ENCODE measurements at places on chromosomes 4 and X.
A peak's percentile ranks its signal among the peaks of the same experiment; 100 is the strongest.

GRCh38 chrX:65871671-65872311, 168.1 kb downstream of the VSIG4 start:
- DNase-seq: peak; percentile 90

GRCh38 chr4:107404591-107405300, 315.3 kb downstream of the PAPSS1 start:
- DNase-seq: no peak

GRCh38 chr4:46986922-46987638, 6.3 kb downstream of the GABRA4 start:
- DNase-seq: no peak

GRCh38 chr4:169791062-169791461, 33.3 kb upstream of the HPF1 start:
- no peak for DNase-seq

DNA sequence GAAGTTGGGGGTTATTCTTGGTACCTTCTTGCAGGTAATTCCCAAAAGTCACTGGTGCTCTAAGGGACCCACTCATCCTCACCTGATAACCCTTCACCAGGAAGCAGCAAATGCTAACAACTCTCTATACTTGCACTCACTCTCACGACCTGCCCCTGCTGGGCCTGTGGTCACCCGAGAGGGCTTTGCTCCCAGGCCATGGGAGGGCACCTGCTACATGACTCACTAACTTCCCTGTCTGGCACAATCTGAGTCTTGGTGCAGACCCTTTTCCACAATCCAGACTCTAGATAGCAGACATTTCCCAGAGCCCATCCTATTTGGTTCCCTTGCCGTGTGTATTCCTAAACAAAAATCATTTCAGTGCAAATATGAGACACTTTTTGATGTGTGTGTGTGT, 403.8 kb upstream of the FAT1 start:
- peak; percentile 82 for DNase-seq

DNA sequence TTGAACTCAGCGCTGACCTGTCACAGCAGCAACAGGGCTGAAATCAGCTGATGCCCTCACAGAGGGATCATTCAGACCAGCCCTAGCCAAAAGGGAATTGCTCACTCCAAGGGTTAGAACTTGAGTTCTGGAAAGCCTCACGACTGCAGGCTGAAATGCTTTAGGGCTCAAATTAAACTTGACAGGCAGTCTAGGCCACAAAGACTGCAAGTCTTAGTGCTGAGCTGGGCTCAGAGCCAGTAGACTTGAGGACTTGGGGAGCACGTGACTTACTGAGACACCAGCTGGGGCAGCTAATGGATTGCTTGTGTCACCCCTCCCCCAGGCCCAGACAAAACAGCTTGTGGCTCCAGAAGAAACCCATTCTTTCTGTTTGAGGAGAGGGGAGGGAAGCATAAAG, 119.0 kb upstream of the SLC6A14 start:
- peak; percentile 94 for DNase-seq

- DNase-seq: peak; percentile 62
These were observed 373.1 kb upstream of the LCORL start for GRCh38 chr4:18394656-18395055.

DNA sequence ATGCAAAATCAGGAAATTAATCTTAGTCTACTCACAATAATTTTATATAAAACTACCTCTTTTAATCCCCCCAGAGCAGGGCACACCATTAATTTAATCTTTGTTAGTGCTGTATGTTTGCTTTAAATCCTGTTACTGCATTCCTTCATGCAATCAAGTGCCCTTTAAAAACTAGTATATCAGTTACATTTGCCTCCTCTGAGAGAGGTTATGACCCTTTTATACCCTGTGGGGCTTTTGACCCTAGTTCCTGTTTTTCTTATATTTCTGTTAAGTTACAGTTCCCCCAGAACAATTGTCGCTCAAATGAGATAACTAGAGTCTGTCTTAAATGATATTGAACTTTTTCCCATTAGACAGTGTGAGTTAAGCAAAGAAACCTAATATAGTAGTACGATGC, 46.2 kb downstream of the GPC4 start:
- no peak for DNase-seq

DNA sequence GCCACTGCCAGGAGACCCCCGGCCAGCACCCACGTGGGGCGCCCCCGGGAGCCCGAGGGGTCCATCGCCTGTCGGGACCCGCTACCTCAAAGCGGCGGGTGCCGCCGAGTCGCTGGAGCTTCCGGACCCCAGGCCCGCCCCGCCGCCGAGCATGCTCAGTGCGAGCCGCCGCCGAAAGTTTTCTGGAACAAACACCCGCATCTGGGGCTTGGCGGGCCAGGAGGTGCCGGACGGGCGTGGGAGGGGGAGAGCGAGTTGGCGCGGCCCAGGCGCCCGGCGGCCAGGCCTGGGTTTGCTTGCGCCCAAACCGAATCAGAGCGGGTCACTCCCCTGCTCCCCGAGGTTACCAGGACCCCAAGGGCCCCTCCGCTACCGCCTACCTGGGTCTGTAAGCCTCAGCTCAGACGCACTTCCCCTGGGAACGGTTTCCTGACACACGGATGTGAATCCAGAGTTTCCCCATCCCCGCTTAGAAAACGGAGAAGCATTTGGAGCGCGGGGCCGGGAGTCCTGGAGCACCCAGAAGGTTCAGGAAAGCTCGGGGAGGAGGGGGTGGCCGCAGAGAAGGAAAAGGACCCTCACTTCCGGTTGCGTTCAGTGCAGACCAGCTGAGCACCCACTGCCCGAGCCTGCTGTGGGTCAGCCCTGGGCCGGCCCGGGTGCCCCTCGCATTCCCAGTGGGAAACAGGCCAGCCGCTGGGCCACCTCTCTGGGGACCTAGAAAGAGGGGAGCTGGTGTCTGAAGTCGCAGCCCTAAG, at the start of gene EVC2:
EVC2 (minus strand) TSS at position 111 of the 758 bp plus-strand sequence; CDS start at position 65, 46 bp downstream.
- DNase-seq: peak; percentile 79

- DNase-seq: no peak
These were observed 214.0 kb upstream of the PSAPL1 start for GRCh38 chr4:7648544-7649395.

DNA sequence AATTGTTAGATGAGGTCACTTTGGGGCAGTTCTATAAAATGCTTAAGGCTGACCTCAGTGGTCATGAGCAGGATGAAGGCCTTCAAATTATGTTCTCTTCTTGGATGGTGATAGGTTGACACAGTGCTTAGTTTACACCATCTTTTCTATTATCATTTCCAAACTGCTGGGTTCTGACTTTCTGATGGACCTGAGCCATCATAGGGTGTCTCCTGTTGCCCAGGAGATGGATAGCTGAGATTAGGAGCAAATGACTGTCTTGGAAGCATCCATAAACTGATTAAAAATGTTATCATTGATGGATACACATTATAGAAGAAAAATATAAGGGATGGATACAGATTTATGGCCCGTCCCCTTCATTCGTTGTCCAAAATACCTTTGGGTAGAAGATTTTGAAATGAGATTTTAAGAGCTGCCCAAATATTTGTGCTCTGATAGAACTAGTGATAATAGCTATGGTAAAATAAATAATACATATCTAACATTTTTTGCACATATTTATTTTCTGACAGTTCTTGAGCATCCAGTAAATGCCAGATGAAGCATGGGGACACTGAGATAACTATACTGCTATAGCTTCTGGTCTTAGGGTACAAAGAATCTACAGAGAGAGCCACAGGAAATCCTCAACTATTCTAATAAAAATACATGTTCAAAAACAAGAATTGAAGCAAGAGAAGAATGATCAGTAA, 839.4 kb upstream of the LCORL start:
- DNase-seq: no peak

GRCh38 chrX:130529531-130529930, 127.7 kb downstream of the RBMX2 start:
- DNase-seq: no peak

- DNase-seq: peak; percentile 78
These were observed 451.7 kb upstream of the PITX2 start for GRCh38 chr4:111074523-111075114.

GRCh38 chr4:37779896-37780295, 46.6 kb upstream of the PGM2 start:
- no peak for DNase-seq

DNA sequence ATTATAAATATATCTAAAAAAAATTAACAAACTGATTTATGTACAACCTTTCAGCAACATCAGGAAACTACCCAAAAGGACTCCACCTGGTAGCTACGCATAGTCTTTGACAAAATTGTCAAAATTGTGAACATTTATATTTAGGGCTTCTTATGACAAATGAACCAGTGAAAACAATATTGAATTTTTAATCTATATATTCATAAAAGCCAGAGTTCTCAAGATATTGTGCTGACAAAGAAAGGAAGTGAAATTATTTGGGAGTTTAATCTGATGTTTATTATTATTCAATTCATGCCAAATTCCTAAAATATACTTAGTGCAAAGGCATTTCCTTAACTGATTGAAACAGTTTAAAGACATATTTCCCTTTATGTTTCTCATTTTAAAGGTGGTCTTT, 5.3 kb upstream of the SULT1B1 start:
- DNase-seq: no peak

DNA sequence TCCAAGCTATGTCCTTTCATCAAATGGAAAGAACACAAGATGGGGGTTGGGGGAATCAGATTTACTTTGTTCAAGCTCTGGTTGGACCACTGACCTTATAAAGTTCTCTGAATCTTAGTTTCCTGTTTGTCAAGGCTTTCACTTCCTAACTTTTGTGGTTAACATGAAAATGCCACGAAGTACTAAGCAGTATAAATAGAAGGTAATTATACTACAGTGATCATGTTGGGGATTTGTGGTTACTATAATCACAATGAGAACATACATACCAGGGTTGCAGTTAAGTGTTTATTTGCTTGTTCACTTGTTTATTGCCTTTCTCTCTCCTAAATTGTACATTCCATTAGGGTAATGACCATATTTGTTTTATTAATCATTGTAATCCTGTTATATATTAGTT, 53.2 kb downstream of the SPRY1 start:
- DNase-seq: no peak

- no peak for DNase-seq
These were observed 23.0 kb downstream of the FLNA start for GRCh38 chrX:154351183-154352011.

DNA sequence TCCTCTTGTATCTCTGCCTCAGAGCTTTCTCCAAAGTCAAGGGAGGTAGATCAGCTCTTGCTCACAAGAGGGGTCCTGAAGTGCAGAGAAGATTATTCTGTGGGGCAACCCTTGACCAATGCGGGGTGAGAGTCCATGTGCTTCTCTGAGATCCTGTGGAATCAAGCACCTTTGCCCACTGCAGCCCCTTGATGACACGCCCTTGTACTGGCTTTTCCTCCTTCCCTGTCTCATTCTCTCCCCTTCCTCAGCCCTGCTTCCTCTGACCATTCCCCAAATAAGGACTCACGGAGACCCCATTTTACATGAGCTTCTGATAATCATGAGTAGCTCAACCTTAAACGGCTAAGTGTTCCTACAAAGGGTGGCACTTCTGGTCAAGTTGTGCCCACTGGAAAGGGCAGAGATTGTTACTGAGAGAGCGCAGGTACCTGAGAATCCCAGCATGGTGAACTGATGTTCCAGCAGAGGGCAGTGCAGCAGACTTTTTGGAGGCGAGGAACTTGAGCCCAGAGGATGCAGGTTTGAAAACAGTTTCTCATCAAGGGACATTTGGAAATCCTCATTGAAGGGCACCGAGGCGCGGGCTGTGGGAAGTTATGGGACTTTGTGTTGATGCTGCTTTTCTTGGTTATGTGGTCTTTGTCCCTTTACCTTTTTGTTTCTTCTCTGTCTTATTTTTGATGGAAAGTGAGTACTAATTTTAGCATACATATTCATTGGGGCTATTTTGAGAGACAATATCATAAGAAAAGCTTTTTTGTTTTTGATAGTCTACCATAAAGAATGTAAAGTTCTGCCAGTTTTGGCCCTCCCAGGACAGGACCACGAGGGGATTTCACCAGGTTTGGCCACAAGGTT, 201.3 kb downstream of the RBM46 start:
- DNase-seq: peak; percentile 75

GRCh38 chr4:121377076-121377475, 3.7 kb downstream of the QRFPR start:
- DNase-seq: no peak

DNA sequence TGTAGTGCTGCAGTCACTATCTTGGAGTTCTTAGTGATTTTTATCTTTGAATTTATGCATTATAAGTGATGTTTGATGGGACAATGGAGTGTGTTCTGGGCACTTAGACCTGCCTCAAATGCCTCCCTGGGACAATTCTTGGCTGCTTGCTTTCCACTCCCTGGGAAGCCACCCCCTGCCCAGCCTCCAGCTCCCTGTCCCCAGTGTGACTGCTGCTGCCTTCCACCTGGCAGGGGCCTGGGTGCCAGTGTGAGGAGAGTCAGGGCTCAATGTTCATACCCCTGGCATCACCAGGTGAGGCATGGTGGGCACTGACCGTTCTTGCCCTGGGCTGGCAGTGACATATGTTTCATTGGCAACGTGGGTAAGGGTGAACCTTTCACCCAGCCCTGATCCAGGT, 14.8 kb downstream of the MSX1 start:
- no peak for DNase-seq

DNA sequence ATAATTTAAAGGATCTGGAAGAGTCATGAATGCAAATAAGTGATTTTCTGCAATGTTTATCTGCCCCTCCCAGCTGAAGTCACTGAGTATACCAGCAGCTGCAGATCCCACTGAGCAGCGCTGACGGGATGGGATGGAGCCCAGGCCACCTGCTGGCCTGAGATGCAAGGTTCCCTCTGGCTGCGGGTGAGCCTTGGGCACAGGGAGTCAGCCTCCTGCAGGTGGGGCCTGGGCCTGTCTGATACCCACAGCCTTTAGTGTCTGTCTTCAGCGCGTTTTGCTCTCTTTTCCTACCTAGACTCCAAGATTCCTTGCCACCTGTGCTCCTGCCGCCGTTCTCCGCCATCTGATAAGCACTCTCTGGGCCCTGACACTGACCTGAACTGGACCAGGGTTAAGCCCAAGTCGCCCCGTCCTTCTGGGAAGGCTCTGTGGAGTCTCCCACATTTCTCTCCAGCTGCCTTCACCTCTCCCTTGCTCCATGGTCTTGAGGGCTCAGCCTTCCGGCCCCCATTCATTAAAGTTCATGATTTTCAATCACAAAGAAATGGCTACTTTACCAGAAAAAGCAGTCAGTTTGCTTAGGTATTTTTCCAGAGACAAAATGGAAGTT, 223.1 kb upstream of the FAT1 start:
- peak; percentile 93 for DNase-seq

DNA sequence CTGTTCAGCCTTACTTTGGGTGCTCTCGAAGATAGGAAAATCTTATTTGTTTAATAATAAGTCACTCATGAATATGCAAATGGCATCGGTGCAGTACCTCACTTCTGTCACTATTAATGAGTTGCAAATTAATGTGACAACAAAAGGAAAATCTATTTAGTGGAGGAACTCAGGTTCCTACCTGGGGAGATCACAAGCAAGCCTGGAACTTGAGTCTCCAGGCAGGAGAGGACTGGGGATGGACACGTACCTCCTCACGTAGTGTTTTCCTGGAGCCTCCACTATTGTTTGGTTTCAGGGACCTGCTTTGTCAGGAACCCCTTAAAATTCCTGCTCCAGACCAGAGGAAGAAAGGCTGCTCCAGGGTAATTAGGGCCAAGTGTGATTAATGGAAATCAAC, 82.1 kb downstream of the BCOR start:
- DNase-seq: no peak

- DNase-seq: no peak
These were observed 27.1 kb upstream of the NSUN7 start for GRCh38 chr4:40722576-40723161.

- DNase-seq: no peak
These were observed 3.5 kb downstream of the EPGN start for GRCh38 chr4:74311696-74312313.

GRCh38 chrX:38941675-38942074, 140.4 kb downstream of the MID1IP1 start:
- no peak for DNase-seq
